ENCODE measurements at places on chromosomes 5 and 9.

- no peak for DNase-seq
Measured at GRCh38 chr5:141783005-141783946, 94.9 kb downstream of the PCDH1 start.

DNA sequence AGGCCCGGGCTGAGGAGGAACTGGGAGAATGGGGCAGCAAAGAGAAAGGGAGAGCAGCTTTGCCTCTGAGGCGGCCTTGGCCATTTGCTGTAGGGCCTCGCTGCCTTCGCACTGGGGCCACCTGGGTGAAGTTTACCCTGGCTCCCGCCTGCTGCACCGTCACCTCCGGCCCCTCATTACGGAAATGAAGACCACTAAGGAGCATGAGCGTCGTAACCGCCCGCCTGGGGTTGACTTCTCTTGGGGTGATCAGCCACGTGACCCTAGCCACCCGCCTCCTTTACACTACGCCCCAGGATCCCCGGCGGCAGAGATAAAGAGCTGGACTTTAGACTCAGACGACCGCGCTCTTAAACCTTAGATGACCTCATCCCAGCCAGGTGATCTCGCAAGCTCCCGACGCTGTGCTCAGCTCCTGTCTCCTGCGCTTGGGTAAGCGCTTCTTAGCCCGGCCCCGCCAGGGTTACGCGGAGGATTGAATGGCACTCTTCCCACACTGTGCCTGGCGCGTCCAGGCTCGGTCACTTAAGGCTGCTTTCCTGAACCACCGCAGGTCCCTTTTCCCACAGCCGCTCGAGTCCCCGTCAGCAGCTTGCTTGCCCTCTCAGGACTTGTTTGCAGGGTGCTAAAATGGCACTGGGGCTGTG, 107.9 kb upstream of the LARP1 start:
- DNase-seq: no peak

- no peak for DNase-seq
Measured at GRCh38 chr9:34983209-34983608, 6.3 kb upstream of the DNAJB5 start.

GRCh38 chr9:137955224-137955570, 77.6 kb downstream of the CACNA1B start:
- no peak for DNase-seq

DNA sequence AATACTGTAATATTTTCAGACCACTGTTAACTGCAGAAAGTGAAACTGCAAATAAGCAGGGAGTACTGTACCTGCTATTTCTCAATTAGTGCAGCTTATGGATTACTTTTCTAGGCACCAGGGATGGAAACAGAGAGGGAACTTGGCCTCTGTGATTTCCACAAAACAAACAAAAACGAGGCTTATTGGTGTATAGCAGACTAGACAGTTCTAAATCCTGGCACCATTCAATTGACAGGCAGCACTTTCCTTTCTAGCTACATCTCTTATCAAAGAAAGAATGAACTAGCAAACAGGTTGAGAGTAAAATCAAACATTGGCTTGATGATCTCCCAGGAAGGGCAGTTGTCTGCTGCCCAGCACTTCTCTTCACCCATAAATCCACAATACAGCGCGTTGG, 16.0 kb upstream of the IL33 start:
- DNase-seq: no peak

DNA sequence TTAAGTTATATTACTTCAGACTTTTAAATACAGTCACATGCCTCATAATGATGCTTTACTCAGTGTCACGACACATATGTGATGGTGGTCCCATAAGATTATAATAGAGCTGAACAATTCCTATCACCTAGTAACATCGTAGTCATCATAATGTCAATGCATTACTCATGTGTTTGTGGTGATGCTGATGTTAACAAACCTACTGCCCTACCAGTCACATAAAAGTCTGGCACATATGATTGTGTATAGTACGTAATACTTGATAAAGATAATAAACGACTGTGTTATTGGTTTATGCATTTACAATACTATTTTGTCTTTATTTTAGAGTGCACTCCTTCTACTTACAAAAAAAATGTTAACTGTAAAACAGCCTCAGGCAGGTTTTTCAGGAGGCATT, 103.7 kb downstream of the PAM start:
- no peak for DNase-seq

GRCh38 chr5:74738406-74738805, 28.5 kb downstream of the GFM2 start:
- DNase-seq: no peak

GRCh38 chr9:114681594-114682332, at the start of gene TEX48:
TEX48 (minus strand) TSS chr9:114682192; CDS start chr9:114671723, 10,469 bp downstream.
- peak; percentile 60 for DNase-seq

GRCh38 chr5:51846015-51846414, 462.8 kb downstream of the ISL1 start:
- DNase-seq: no peak

- no peak for DNase-seq
Measured at GRCh38 chr5:120873083-120873482, 409.0 kb downstream of the PRR16 start.

DNA sequence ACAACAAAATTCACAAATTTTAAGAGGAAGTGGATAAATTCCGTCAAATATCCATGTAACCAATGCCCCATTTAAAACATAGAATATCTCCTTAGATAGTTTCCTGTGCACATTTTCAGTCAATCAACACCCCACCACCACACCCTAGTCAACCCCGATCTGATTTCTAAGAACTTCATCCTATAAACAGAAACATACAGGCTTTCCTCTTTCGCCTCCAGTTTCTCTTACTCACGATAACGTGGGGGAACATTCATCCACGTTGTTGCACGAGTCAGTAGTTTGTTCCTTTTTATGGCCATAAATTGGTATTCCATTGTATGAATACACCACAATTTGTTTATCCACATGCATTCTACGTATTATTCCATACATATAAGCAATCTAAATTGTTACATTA, 35.6 kb upstream of the TRIO start:
- DNase-seq: no peak

- DNase-seq: no peak
Measured at GRCh38 chr5:103346162-103346748, 87.7 kb downstream of the MACIR start.

GRCh38 chr9:16058131-16058549, 505.3 kb downstream of the CCDC171 start:
- DNase-seq: no peak

Measured in stimulated activated CD8-positive, alpha-beta memory T cell treated with anti-CD3 and anti-CD28 coated beads, Interleukin-7, amount 100 ng/mL, for 24 hours (primary cell).